ENCODE measurements at places on chromosomes 11 and 22.
A peak's percentile ranks its signal among the peaks of the same experiment; 100 is the strongest.

DNA sequence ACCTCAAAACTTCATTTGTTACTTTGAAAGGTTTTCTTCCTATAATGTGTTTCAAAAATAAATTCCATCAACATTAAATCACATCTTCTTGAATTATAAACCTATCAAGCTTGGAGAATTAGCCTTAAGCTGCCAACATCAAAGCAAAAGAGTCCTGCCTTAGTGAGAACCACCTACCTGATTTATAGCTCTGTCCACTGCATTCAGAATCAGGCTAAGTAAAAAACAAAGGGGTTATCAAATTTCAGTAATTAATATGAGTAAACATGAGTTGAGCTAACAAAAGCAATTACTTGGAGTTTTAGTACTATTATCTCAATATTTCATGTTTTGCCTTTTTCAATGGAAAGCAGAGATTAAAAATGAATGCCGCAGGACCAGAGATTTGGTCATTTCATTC, 73.9 kb downstream of the CADM1 start:
- no peak for DNase-seq

DNA sequence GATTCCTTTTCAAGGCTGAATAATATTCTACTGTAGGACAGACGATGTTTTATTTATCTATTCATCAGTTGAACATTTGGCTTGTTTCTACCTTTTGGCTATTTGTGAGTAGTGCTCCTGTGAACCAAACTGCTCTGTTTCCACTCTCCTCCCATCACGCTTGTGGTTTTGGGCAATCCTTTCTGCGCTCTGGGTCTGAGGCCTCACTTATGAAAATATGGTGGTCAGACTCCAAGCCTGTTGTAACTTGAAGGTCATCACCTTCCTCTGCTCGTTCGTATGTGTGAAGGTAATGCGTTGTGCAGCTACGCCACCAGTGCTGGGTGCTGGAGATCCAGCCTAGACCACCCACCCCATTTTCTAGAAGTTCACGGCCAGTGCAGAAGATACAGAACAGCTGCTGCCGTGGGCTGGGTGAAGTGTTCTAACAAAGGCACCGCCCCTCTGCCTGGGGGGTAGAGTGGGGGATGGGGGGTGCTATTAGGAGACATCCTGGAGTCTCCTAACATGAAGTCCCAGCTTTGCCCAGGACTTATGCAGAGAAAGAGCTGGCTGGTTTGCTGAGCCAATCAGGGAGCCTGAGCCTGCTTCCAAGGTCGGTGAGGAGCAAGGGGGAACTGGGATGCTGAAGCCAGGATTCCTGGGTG, 21.0 kb downstream of the PTPN5 start:
- DNase-seq = no peak

- no peak for DNase-seq
These were observed 53.0 kb downstream of the MPPED1 start for GRCh38 chr22:43464809-43465208.

GRCh38 chr11:73215191-73216134, 2.6 kb upstream of the P2RY2 start:
- DNase-seq = no peak

- no peak for DNase-seq
These were observed 176.3 kb upstream of the TMEM45B start for GRCh38 chr11:129639300-129639699.

DNA sequence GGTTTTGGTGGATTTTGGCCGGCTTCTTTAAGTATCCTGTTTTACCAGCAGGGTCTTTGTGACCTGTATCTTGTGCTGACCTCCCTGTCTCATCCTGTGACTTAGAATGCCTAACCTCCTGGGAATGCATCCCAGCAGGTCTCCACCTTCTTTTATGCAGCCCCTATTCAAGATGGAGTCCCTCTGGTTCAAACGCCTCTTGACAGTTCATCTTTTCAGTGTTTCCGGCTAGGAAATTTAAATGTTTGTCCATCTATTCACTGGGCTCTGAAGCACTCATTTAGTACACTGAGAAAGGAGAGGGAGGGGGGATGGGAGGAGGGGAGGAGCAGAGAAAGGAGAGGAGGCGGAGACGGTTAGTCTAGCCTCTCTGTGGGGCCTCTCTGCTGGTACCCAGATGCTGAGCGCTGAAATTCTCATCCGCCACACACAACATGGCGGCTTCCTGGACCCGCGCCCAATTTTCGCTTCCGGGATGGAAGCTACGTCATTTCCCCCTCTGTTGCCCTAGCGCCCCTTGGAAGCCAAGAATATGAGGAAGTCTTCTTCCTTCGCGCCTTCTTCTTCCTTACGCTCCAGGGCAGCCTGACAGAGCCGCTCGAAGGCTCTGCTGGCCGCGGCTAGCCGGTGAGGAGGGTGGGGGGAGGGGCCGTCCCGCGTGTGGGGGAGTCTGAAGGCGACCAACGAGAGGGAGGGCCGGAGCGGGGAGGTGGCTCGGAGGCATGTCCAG, 69.0 kb upstream of the SYT13 start:
- DNase-seq = peak; percentile 85

GRCh38 chr22:44291265-44291664, 21.5 kb downstream of the SHISAL1 start:
- DNase-seq = no peak

GRCh38 chr22:44438481-44439131, 59.4 kb downstream of the RTL6 start:
- DNase-seq = no peak

DNA sequence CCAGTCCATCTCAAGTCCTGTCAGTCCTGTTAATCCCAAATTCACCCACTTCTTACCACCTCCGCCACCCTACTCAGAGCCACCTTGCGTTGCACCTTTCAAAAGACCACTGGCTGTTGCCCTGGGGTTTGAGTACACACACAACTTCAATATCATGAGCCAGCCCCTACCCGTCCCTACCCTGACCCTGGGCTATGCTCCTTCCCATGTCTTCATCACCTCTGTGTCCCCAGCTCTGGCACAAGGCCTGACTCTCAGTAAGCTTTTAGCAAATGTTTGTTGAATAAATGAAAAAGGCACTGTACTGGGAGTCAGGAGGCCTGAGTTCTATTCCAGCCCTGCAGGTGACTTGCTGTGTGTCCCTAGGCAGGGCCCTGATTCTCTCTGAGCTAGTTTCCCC, 26.5 kb downstream of the OTOG start:
- no peak for DNase-seq

All from Ammon's horn (tissue), 1 donor.